Left lung (tissue), 14 donors: ENCODE measurements at places on chromosomes 1 and 21. TPM values are rescaled to one million over a fixed set of nuclear protein-coding genes. Genes with fewer than 3 reads are reported as not detected.
A peak's percentile ranks its signal among the peaks of the same experiment; 100 is the strongest.

Gene MAP3K21
- total RNA-seq: 8.9 TPM

Gene TTC24
- not detected for total RNA-seq

Gene LORICRIN
- not detected for total RNA-seq

Gene BEND5
- 3.3 TPM for total RNA-seq

- H3K4me3 ChIP-seq: no peak overlapping the region
- H3K27ac ChIP-seq: no peak overlapping the region
- H3K27me3 ChIP-seq: no peaks in the 10 kb centered on the region
- H3K4me1 ChIP-seq: peaks cover 40% of the 10 kb centered on the region
- DNase-seq: no peak
Observed at GRCh38 chr1:1228596-1229321, 3.0 kb downstream of the SDF4 start.

DNA sequence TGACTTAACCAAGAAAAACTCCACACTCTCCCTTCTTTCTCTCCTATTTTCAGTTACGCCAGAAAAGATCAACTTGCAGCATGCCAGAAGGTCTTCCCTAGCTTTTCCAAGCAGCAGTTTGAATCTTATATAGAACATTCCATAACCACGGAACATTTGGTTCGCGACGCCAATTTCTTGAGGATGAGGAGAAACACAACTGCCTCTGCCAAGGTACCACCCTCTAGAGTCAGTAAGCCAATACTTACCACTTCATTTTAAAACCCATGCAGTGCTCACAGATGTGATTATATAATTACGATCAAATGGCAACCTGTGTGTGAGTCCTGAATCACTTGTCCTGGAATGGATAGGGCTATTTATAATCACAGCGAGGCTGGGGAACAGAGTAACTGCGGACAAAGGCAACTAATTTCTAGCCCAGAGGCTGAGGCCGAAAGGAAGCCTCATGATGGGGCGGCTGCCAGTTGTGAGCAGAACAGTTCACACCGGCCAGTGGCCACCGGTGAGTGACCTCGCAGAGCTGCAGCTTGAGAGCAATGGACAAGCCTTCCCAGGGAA is 43.2 kb upstream of the BACE2 start:
- no peak overlapping the region for H3K27ac ChIP-seq
- no peak overlapping the region for H3K4me3 ChIP-seq
- no peaks in the 10 kb centered on the region for H3K36me3 ChIP-seq
- no peaks in the 10 kb centered on the region for H3K4me1 ChIP-seq
- DNase-seq: no peak
- H3K27me3 ChIP-seq: no peaks in the 10 kb centered on the region

DNA sequence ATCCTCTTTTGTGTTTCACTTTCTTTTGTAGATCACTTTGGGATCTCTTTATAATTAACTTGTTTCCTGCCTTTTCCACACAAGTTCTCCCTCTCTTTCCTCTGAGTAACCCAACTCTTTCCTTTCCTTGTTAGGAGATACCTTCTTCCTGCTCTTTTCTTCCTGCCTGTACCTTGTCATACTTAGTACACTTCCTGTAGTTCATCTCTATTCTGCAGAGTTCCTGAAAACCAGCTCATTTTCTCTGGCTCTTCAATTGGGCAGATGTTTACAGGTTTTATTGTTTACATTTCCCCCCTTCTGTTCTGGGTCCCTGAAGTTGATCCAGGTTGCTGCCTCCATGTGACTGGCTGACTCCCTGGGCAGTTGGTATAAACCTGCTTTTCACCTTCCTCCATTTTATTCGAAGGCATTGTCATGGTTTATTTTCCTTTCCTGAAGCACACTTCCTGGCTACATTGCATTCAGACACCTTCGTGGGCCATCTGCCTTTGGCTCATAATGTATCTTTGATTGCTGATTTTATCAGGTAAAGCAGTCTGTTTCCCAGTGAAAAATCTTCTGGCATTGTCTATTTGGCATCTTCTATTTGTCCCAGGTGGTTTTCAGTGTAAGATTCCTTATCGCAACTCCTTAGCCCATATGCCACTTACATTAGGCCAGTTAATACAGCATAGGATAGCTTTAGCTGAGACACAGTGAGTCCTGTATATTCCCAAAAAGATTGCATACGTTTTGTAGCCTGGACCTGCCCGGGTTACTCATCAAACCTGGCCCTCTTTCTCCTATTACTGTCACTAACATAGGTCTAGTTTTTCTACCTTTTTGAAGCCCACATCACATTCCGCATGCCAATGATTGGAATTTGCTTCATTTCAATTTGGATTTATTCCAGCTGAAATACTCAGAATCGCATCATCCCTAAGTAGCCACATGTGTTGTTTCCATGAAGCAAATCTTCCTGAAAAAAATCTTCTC is 15.4 kb downstream of the CTH start:
- H3K36me3 ChIP-seq: peaks cover 4% of the 10 kb centered on the region
- no peak overlapping the region for H3K27ac ChIP-seq
- DNase-seq: no peak
- no peaks in the 10 kb centered on the region for H3K4me1 ChIP-seq

- no peaks in the 10 kb centered on the region for H3K27me3 ChIP-seq
- H3K4me1 ChIP-seq: no peaks in the 10 kb centered on the region
Observed at GRCh38 chr1:221783936-221784335, 42.0 kb upstream of the DUSP10 start.

GRCh38 chr1:178092878-178093493 is 918 bp upstream of the RASAL2 start:
- peak overlapping the region; percentile 95 for H3K4me3 ChIP-seq
- peaks cover 20% of the 10 kb centered on the region for H3K27me3 ChIP-seq
- H3K36me3 ChIP-seq: no peaks in the 10 kb centered on the region
- H3K27ac ChIP-seq: peak overlapping the region; percentile 86
- peaks cover 8% of the 10 kb centered on the region for H3K4me1 ChIP-seq
